Activated CD4-positive, CD25-positive, alpha-beta regulatory T cell treated with anti-CD3 and anti-CD28 coated beads, Interleukin-2, amount 50 U/mL, for 24 hours (primary cell): ENCODE measurements at places on chromosomes 1 and 21.

- no peak for ATAC-seq
These were observed 14.0 kb upstream of the JAM2 start for GRCh38 chr21:25625036-25625435.

DNA sequence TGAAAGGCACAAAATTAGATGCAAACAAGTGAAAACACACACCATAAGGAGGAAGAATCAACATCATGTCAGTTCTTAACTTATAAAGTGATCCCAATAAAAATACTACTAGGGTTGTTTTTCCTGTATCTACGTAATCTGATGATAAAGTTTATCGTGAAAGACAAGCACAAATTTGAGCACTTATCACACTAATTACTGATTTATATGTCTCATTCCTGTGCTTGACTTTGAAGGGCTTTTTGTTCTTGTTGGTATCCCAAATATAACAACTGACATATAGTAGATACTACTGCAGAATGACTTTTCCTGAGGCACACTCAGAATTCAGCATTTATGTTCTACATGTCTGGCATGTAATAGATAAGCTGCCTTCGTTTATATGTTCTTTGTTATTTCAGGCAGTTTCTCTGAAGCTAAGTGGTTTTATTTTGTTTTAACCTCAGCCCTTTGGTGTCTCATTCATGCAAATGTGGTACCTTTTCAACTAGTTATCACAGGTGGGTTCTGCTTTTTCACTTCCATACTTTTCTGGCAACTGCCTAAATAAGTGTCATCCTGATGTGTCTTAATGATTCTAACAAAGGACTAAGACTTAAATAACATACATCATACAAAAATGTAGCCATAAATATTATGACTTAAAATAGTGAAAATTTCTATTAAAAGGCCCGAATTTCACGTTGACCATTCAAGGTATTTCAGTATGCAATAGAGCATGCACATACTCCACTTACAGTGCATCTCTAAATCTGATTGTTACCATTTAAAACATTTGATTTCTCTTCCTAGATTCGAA is 73.2 kb downstream of the LRRC8C start:
- no peak for ATAC-seq

GRCh38 chr1:115879977-115880376 is 39.1 kb upstream of the NHLH2 start:
- ATAC-seq: no peak

- ATAC-seq: no peak
These were observed 34.3 kb upstream of the COL6A1 start for GRCh38 chr21:45947296-45947695.

DNA sequence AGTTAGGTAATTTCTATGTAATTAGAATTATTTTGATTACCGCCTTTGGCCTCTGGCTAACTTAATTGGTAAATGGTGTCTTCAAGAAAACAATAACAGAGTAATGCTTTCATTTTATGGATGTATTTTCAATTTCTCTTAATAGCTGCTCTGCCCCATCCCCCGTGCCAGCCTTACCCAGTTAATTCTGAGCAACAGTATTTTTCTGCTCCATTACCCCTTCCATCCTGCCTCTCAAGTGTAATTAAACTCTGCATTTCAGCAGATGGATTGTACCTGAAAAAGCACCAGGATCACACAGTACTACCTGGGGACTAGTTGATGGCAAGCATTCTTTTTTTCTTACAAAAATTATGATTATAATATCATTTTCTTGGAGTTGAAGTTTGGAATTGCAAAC is 104.2 kb downstream of the KIAA0319L start:
- ATAC-seq: no peak
